ENCODE measurements at places on chromosomes 1 and 21. TPM values are rescaled to one million over a fixed set of nuclear protein-coding genes. Genes with fewer than 3 reads are reported as not detected.
A peak's percentile ranks its signal among the peaks of the same experiment; 100 is the strongest.

DNA sequence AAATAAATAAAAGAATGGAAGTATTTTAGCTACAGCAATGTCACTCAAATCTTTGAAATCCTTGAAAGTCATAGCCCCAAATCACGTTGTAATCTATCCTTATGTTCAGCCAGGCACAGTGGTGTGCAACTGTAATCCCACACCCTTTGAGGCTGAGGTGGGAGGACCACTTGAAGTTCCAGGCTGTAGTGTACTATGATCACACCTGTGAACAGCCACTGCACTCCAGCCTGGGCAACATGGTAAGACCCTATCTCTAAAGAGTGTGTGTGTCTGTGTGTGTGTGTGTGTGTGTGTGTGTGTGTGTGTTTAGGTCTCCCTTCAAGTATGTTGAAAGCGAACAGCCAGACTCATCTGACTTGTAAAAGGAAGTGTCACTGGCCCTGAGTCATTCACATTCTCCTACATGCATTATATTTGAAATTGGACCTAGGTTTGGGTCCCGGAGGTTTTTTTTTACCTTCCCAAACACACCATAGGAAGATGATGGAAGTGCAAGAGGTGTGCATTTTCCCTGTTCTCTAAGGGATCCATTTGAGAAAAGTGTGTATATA, 50.1 kb downstream of the ZNF281 start:
- no peak overlapping the region for H3K4me3 ChIP-seq
- H3K4me1 ChIP-seq: no peaks in the 10 kb centered on the region
- DNase-seq: no peak
- H3K27me3 ChIP-seq: no peaks in the 10 kb centered on the region
- no peak overlapping the region for H3K27ac ChIP-seq

DNA sequence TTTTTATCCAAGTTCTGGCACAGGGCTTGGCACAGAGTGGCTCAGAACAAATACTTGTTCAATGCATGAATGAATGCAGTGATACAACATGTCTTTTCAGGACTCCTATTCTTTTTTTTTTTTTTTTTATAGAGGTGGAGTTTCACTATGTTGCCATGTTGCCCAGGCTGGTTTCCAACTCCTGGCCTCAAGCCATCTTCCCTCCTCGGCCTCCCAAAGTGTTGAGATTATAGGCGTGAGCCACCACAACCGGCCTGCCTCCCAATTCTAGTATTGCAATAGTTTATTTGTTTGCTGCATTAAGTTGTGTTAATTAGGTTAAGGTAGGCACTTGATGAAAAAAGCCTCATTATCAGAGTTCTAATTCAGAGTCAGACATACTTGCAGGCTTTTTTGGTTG, 17.9 kb downstream of the UBE4B start:
- no peak overlapping the region for H3K27ac ChIP-seq
- no peak for DNase-seq
- no peak overlapping the region for H3K4me3 ChIP-seq
- H3K27me3 ChIP-seq: no peaks in the 10 kb centered on the region

DNA sequence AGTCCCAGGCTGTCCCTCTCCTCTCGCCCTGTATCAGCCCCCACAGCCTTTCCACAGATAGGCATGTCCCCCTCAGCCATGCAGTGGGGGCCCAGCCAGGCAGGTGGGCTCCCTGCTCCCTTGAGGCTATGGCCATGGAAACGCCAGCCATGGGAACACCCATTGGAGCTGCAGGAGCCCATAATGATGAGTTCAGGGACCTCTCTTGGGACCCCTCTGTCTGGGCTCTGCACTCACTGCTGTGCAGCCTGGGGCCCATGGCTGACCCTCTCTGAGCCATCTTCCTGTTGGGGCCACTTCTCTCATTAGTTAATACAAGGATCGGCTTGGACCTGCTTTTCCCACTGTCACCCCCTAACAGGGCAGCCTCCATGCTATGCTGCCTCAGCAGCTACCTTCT, 33.2 kb downstream of the WNT3A start:
- H3K27ac ChIP-seq: no peak overlapping the region
- no peak overlapping the region for H3K4me3 ChIP-seq
- peak; percentile 47 for DNase-seq
- peaks cover 52% of the 10 kb centered on the region for H3K27me3 ChIP-seq
- no peaks in the 10 kb centered on the region for H3K36me3 ChIP-seq

GRCh38 chr1:87252406-87252805, 76.3 kb upstream of the LMO4 start:
- no peaks in the 10 kb centered on the region for H3K36me3 ChIP-seq
- H3K4me1 ChIP-seq: no peaks in the 10 kb centered on the region
- H3K27ac ChIP-seq: no peak overlapping the region
- no peak overlapping the region for H3K4me3 ChIP-seq
- DNase-seq: no peak

GRCh38 chr1:67896826-67897225, 63.6 kb upstream of the GNG12 start:
- H3K4me3 ChIP-seq: no peak overlapping the region
- H3K27me3 ChIP-seq: no peaks in the 10 kb centered on the region
- H3K4me1 ChIP-seq: no peaks in the 10 kb centered on the region
- no peak for DNase-seq
- H3K27ac ChIP-seq: no peak overlapping the region

DNA sequence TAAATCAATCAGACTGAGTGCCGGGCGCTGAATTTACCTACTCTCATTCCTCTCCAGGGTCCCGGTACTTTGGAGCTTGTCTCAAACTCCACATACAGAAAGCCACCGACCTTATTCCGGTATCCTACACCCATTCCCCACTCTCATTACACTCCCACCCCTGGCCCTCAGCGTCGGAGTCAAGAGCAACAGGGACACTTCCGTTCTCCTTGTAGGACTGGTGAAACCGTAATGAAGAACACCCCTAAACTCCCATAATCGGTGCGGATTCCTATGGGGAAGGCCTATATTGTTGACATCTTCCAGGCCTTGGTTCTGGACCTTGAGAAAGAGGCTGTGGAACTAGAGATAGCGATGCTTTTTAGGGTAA, 798 bp downstream of the ZBED6 start:
- no peaks in the 10 kb centered on the region for H3K27me3 ChIP-seq
- peak overlapping the region; percentile 96 for H3K27ac ChIP-seq
- H3K4me1 ChIP-seq: no peaks in the 10 kb centered on the region
- no peak for DNase-seq

The SESN2 gene
- 6.1 TPM for total RNA-seq

The RGS13 gene
- not detected for total RNA-seq

The DNAJC28 gene
- 2.0 TPM for total RNA-seq

The NSUN4 gene
- total RNA-seq: 13.2 TPM

GRCh38 chr1:248857201-248857600, 1.7 kb downstream of the ZNF692 start:
- no peak overlapping the region for H3K4me3 ChIP-seq
- no peaks in the 10 kb centered on the region for H3K4me1 ChIP-seq

GRCh38 chr21:45549626-45550463, 7.6 kb upstream of the SLC19A1 start:
- H3K27ac ChIP-seq: peak overlapping the region; percentile 14
- H3K36me3 ChIP-seq: no peaks in the 10 kb centered on the region
- peak; percentile 64 for DNase-seq
- H3K4me1 ChIP-seq: peaks cover 5% of the 10 kb centered on the region

DNA sequence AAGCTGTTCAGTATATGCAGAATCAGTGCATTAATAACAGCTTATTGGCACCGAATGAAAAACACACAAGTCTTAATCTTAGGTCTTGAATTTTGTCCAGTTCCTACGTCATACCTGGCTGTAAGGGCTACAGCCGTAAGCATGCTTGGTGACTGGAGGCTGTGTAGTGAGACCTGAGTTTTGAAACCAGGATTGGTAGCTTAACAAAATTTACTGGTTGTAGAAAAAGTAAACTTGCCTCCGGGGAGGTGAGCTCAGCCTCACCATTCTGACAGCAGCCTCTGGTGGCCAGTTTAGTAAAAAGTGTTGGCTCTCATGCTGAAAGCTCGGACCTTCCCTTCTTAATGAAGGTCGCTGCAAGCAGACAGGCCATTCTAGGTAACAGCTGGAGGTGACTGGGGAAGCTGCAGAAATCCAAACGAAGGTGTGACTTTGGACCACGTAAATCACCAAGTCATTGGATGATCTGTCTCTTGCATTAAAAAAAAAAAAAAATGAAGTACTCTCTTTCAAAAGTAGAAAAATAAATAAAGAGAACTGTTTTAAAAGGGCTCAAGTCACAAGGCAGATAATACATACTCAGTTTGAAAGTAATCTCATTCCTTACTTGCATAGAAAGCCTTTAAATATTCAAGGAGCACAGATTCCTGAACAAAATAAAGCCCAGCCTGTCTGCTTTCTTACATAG, 48.9 kb downstream of the HLCS start:
- no peak overlapping the region for H3K27ac ChIP-seq
- H3K36me3 ChIP-seq: no peaks in the 10 kb centered on the region
- no peak overlapping the region for H3K4me3 ChIP-seq
- DNase-seq: no peak
- no peaks in the 10 kb centered on the region for H3K27me3 ChIP-seq
- peaks cover 8% of the 10 kb centered on the region for H3K4me1 ChIP-seq

The CD34 gene
- total RNA-seq: 23.9 TPM

DNA sequence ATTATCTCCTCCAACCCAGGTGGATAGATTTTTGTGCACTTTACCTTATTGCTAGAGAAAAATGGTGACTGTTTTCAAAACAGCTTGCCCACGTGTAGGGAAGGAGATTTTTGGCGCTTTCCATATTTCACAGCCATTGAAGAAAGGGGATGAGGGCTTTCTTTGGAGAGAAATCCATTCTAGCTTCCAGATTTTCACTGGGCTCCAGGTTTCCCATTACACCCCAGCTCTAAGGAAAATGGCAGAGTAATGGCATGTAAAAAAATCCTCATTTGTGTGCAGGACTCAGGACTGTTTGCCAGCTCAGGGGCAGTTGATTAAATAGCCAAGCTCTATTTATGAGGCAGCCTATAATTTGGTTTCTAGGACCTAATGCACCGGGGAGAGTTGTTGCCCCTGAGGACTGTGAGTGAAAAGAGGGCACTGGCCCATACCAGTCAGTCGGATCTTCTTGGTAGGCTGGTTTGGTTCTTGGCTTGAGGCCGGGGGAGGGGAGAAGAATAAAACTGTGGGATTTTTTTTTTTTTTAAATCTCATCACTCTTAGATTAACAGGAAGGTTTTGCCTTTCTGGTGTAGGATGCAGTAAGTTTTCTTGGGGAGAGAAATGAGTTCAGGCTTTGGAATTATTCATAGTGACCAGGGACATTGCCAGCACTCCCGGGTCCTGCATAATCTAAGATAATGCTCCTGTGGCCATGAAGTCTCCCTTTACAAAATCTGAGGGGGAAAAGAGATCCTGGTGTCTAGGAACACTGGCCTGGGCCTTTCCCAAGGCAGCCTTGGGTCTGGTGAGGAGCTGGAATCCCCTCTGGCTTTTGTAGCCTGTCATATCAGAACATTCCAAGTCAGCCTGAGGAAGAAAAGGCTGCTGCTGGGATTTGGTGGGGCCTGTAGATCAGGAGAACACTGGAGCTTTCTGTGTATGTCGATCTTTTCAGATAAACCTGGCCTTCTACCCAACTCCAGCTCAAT, 1.9 kb upstream of the ARID1A start:
- H3K36me3 ChIP-seq: no peaks in the 10 kb centered on the region
- H3K27me3 ChIP-seq: no peaks in the 10 kb centered on the region
- peak overlapping the region; percentile 55 for H3K4me3 ChIP-seq
- H3K27ac ChIP-seq: peak overlapping the region; percentile 99

DNA sequence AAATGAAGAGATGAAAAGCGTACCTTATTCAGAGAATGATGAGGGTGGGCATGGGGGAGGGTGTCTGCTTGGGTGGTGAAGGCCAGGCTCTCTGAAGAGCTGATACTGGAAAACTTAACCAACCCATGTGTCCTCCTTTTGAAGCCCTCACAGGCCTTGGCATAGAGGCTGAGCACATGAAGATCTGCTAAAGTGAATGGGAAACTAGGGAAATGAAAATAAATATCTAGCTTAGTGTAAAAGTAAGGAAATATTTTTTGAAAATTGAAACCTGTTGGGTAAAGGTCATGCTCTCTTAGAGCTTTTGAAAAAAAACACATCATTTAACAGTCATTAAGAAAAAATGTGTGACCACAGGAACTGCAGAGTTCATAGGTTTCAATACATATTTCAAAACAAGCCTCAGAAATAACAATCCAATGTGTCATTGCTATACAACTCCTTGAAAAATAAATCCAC, 40.5 kb upstream of the RALGPS2 start:
- H3K27ac ChIP-seq: no peak overlapping the region
- H3K4me1 ChIP-seq: no peaks in the 10 kb centered on the region
- H3K36me3 ChIP-seq: no peaks in the 10 kb centered on the region
- DNase-seq: no peak
- H3K4me3 ChIP-seq: no peak overlapping the region

- H3K4me3 ChIP-seq: no peak overlapping the region
- no peaks in the 10 kb centered on the region for H3K36me3 ChIP-seq
- H3K27me3 ChIP-seq: no peaks in the 10 kb centered on the region
- H3K27ac ChIP-seq: no peak overlapping the region
- DNase-seq: no peak
Measured at GRCh38 chr1:190138266-190138665, 339.4 kb downstream of the BRINP3 start.

- DNase-seq: peak; percentile 52
- no peaks in the 10 kb centered on the region for H3K36me3 ChIP-seq
- H3K4me1 ChIP-seq: no peaks in the 10 kb centered on the region
- no peaks in the 10 kb centered on the region for H3K27me3 ChIP-seq
- no peak overlapping the region for H3K4me3 ChIP-seq
Measured at GRCh38 chr1:228022571-228023293, 15.9 kb downstream of the WNT3A start.

GRCh38 chr1:39478126-39478915, 13.1 kb upstream of the BMP8A start:
- peaks cover 77% of the 10 kb centered on the region for H3K36me3 ChIP-seq
- no peak overlapping the region for H3K27ac ChIP-seq
- H3K4me1 ChIP-seq: peaks cover 9% of the 10 kb centered on the region
- DNase-seq: no peak

The NOTCH2 gene
- total RNA-seq: 56.7 TPM

- DNase-seq: no peak
- H3K4me3 ChIP-seq: no peak overlapping the region
- no peaks in the 10 kb centered on the region for H3K27me3 ChIP-seq
- no peak overlapping the region for H3K27ac ChIP-seq
- H3K36me3 ChIP-seq: no peaks in the 10 kb centered on the region
- no peaks in the 10 kb centered on the region for H3K4me1 ChIP-seq
Measured at GRCh38 chr1:195376190-195376589, 1232.0 kb downstream of the KCNT2 start.
